ENCODE measurements at places on chromosomes 1 and 21.

- no peak for DNase-seq
Observed at GRCh38 chr1:93848350-93848883, 30.6 kb downstream of the DNTTIP2 start.

DNA sequence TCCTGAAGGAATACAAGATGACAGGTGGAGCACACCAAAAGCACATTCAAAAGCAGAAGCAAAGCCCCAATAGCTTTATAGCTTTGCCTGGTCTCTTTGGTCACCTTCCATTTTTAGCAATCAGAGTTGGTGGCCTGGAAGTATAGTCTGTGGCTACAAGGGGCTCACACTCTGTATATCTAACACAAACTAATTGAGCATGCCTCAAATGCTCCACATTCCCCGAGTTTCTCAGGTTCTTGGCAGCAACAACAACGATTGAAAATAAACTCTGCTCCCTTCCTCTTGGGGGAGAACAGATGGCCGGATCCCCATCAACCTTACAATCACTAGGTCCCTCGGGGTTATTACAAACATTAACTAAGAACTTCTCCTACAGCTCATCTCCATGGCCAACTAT is 24.9 kb upstream of the TADA1 start:
- no peak for DNase-seq

- no peak for DNase-seq
Observed at GRCh38 chr1:79899914-79900313, 893.4 kb upstream of the ADGRL4 start.

DNA sequence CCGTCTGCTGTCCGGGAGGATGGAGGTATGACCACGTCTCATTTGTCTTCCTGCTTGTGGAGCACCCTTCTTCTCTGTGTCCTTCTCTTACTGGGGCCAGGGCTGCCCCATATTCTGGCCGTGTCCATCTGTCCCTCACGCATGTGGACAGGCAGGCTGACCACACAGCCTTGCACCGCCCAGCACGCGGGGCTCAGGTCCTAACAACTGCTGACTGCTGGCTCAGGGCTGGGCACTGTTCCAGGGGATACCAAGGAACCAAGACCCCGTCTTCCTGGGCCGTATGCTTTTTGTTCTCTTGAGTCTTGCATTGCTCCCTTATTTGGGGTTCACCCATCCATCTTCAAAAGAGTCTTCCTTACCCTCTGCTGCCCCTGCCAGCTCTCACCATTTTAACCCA is 17.5 kb upstream of the SPSB1 start:
- DNase-seq, result no peak

- DNase-seq, result no peak
Observed at GRCh38 chr1:154635171-154635570, 27.2 kb upstream of the ADAR start.

- DNase-seq, result no peak
Observed at GRCh38 chr21:26385721-26386120, 187.4 kb downstream of the CYYR1 start.

- DNase-seq, result no peak
Observed at GRCh38 chr1:59113876-59114457, 182.9 kb upstream of the FGGY start.
